ENCODE measurements at places on chromosomes 2 and 18.

DNA sequence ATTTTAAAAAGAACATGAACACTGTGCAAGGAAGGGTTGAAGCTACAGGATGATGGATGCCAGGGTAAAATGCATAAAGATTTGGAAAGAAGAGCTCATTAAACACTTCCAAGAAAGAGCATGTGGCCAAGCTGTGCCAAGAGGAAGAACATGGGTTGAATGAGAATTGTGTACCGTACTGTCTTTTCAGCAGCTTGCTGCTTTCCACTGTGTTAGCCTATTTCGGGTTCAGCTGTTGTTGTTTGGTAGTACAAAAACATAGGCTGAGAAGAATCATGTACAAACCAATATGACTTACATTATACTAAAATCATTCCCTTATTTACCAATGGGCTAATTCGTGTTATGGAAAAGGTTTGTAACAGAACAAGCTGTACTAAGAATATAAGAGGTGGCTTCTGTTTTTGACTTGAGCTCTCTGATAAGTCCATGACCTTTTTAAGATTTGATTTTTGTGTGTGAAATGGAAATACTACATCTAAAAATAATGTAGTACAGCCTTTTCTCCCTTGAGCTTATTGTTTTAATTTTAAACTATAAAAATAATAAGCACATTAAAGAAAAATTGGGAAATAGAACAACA is 188.3 kb upstream of the STON1 start:
- no peak for DNase-seq

DNA sequence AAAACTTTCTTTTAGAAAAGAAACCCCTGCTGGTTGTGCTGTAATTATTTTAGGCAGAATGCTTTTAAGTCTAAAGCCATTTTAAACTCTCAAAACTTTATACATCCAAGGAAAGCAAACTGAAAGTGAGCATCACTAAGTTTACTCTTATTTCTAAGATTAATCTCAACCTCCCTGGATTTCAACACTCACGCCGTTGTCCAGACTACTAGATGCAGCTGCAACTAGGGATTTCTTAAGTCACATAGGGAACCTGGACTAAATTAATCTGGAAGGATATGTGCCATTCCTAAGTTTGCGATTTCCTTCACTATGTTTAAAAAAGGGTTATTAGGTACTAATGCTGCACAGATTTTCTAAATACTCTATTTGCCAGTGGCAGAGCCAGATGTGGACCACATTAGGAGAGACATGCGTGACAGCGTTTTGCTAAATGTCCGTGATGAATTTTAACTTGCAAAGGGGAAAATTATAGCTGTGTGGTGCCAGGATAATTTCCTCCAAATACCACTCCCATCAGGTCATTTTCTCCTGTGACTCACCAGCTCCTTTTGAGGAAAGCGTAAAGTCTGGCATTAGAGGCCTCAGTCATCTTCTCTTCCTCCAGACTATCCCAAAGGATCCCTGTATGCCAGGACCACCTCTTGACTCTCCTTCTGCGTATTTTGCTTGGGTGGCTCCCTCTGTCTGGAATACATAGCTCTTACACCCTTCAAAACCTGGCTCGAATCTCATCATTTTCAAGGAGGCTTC is 143.7 kb downstream of the ATL2 start:
- no peak for DNase-seq

DNA sequence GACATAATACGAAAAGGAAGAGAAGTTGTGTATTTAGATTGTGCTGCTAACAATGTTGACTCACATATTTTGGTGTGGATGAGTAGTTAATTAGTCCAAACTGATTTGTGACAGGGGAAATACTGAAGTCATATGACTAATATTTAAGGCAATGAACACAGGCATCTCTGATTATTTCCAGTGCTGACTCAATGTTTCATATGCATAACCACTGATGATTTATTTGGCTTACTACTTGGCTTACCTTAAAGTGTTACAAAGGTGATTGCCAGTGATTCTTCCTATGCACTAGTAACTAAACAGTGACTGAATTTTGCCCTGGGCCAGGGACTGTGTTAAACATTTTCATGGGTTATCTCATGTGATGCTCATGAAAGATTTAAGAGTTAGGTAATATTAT is 722.6 kb downstream of the METTL4 start:
- DNase-seq: no peak

DNA sequence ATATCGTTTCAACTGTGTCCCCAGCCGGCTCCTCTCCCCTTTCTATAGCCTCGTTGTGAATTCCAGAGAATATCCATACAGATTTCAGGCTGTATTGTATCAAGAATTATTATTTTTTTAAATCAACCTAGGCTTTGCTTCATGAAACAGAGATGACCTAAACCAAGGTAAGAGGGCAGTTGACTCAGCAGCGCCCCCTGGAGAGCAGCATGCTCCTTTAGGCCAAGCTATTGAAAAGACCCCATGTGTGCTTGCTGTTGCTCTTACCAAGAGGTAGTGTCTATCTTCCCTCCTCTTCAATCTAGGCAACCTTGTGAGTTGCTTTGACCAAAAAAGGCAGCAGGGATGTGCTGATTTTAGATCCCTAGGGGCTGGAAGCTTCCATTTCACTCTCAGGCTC is 426.7 kb upstream of the SMIM21 start:
- DNase-seq: no peak

GRCh38 chr2:99205491-99205890 is 24.5 kb downstream of the MRPL30 start:
- no peak for DNase-seq

GRCh38 chr2:66561645-66562303 is 126.8 kb downstream of the MEIS1 start:
- DNase-seq: no peak

DNA sequence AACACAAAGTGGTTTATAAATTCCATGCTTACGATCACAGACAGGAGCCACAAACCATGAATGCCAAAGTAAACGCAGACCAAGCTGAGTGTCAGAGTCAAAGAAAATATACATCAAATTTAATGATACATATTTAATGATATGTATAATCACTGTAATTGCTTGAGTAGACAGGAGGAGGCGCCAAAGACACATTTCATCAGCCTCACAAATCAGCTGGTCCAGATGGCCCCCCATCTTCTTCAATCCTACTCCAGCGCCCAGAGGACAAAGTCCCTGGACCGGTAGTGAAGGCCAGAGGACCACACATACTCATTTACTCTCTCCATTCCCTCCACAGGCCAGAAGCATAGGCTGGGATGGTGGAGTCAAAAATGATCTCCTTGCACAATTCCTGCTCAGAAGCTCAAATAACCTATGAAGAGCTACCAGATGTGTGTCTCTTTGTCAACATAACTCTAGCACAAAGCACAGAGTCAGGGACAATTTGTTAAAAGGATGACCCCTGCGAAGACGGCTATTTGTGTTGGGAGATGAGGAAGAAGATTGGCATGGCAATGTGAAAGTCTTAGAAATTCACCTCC is 149.3 kb upstream of the PGAP1 start:
- no peak for DNase-seq

DNA sequence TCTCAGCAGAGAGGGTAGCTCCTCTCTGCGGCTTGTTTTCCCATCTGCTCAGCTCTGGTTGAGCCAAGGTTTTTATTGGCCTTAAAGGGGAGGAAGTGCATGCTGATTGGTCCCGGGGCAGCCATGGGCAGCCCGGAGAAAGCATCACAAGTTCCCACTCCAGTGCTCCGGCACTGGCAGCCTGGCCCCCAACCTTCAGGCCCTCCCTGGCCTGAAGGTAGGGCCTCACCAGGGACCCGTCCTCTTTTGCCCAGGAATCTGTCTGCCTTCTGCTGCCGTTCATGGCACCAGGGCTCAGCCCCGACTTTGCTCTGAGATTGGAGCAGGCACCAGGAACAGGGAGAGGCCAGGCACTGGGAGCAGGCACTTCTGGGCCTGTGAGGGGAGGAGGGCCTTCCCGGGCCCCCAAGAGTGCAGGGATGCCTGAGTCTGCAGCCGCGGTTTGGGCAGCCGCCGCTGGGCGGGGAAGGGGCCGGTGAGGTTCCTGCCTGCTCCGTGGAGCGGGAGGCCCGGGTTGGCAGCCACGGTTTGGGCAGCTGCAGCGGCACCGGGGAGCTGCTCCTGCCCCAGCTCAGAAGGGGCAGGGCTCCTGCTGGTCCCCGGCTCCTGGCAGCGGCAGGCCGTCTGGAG is 17.5 kb upstream of the ILKAP start:
- DNase-seq: no peak

GRCh38 chr2:144939590-144939989 is 419.7 kb upstream of the ZEB2 start:
- DNase-seq: no peak

DNA sequence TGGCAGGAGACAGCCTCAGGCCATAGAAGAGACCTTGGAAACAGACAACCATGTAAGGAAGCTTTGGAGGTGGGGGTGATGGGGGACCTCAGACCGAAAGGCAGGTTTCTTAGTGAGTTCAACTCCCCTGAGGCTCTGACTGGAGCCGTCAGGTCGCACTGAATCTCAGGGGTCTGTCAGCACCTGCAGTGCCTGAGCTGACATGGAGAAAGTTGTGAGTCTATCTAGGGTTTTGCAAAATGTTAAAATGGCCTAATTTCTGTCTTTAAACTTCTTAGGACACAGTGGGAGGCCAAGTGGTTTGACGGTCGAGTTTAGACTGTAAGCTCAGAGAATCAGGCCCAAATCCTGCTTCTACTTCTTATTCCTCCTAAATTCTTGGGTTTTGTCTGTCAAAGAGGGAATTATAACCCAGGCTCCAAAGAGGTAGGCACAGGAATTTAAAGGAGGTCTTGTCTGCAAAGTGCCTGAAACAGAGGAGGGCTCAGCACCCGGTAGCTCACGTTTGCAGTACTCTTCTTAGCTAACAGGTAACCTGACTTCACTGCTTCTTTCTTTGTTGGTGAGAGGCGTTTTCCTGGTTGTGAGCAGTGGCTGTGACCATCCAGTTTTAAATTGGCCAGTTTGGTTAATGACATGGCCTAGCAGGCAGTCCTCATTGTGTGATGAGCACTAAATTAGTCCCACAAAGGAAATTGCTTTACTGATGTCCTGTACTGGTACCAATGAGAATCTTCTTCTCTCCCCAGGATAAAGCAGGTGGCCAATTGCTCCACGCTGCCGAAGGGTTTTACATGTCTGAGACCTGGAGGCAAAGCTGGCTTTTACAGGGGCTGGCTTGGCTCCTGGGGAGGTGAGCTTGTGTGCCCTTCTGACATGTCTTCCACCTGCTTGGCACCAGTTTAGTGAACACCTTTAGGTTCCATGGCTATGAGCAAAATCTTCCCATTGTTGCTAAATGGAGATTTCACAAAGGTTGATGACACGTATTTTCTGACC is 95.7 kb downstream of the MYCN start:
- DNase-seq: no peak

- no peak for DNase-seq
Observed at GRCh38 chr2:206354129-206354528, 79.7 kb downstream of the ZDBF2 start.

GRCh38 chr2:111121028-111121827 is 514 bp downstream of the BCL2L11 start:
- peak; percentile 17 for DNase-seq

- DNase-seq: no peak
Observed at GRCh38 chr2:109264595-109265328, 135.8 kb downstream of the SH3RF3 start.

GRCh38 chr2:170524828-170525565 is 190.1 kb upstream of the SP5 start:
- DNase-seq: no peak

GRCh38 chr2:99805930-99806476 is 316.2 kb upstream of the REV1 start:
- no peak for DNase-seq

- no peak for DNase-seq
Observed at GRCh38 chr2:204888222-204888621, 342.9 kb downstream of the PARD3B start.

GRCh38 chr18:46424898-46425297 is 232.1 kb downstream of the LOXHD1 start:
- DNase-seq: no peak

GRCh38 chr2:37361994-37362698 is 17.7 kb downstream of the QPCT start:
- no peak for DNase-seq

DNA sequence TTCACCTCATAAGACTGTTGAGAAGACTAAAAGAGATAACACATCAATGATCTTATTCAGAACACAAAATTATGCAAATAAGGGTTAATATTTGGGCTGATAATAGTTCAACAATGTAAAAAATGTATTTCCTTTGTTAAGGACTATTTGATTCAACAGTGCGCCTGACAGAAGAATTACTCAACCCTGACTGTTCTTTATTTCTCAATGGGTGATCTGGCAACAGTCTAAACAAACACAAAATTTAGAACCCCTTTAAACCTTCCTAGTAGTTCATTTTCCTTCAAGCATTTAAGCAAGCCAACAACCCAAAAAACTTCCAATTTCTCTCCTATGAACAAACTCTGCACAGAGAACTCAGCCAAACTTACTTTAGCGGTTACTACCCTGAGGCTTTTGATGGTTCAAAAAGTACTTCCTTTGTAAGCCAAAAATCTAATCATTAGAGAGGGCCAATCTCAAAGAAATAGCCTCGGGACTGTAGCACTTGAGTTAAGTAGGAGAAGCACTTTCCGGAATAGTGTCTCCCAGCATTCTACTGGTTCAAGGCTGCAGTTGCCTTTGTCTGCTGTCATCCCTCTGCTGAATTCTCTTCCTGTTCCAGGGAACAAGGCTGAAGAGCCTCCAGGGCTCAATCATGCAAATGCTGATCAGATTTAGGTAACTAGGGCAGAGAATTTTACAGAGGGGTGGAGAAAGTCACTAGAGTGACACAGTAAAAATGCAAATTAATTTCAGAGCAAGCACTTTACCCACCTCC is 40.9 kb upstream of the MAPK4 start:
- no peak for DNase-seq

DNA sequence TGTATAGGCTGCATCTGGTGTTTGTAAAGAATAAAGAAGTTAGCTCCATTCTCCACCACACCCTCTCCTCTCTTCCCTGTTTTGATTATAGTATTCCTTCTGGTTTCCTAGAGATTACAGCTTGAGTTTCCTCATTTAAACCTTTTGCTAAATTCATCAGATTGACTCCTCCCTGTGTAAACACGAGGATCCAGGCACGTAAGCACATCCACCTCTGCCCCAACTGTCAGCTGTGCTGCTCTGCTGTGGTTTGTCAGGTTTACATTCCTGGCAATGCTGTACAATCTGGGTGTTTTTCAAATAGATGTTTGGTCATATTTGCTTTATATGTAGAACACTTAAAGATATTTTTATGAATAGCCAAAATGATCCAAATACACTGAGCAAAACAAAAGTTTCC is 302.8 kb downstream of the PTGR3 start:
- no peak for DNase-seq

GRCh38 chr2:20539133-20539719 is 92.4 kb downstream of the RHOB start:
- no peak for DNase-seq

DNA sequence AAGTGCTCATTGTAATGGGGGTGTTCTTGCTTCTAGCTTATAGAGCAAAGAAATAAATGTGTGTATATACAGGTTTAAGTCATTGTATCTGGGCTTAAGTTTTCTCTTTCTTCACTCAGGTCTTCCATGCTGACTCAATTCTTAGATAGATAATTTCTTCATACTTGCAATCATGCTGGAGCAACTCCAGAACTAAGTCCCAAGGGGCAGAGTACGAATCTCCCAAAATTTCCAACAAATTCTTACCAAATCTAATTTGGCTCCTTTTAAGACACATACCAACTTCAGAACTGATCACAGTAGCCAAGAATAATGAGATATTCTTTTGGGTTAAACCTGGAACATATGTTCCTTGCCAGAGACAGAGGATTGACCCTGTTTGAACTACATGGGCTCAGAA is 4.3 kb upstream of the SPAG16 start:
- no peak for DNase-seq

GRCh38 chr2:160394153-160394552 is 99.5 kb downstream of the RBMS1 start:
- no peak for DNase-seq

Measured in stimulated activated CD8-positive, alpha-beta memory T cell treated with anti-CD3 and anti-CD28 coated beads, Interleukin-4, amount 100 ng/mL, for 1 hour (primary cell).